ENCODE measurements at places on chromosomes 12 and 14. TPM values are rescaled to one million over a fixed set of nuclear protein-coding genes. Genes with fewer than 3 reads are reported as not detected.

GRCh38 chr12:18684430-18684829, 53.4 kb downstream of the PLCZ1 start:
- no peak for DNase-seq

DNA sequence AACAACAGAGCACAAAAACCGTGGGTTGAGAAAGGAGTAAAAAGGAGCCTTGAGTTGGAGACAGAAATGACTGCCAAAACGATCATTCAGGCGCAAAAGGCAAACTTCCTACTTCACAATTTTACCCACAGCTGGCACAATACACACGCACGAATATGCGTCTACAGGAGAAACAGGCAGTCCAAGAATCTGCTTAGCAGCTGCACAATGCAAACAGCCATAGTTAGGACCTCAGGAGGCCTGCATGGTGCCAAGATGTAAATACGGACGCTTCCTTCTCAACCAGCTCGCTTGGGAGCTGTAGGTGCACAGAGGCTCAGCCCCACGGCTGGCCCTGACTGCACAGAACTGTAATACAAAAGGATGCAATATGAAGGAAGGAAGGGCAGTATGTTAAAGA, 250.1 kb upstream of the CAND1 start:
- no peak for DNase-seq

GRCh38 chr14:91755570-91756295, 23.8 kb upstream of the CATSPERB start:
- DNase-seq, result no peak

DNA sequence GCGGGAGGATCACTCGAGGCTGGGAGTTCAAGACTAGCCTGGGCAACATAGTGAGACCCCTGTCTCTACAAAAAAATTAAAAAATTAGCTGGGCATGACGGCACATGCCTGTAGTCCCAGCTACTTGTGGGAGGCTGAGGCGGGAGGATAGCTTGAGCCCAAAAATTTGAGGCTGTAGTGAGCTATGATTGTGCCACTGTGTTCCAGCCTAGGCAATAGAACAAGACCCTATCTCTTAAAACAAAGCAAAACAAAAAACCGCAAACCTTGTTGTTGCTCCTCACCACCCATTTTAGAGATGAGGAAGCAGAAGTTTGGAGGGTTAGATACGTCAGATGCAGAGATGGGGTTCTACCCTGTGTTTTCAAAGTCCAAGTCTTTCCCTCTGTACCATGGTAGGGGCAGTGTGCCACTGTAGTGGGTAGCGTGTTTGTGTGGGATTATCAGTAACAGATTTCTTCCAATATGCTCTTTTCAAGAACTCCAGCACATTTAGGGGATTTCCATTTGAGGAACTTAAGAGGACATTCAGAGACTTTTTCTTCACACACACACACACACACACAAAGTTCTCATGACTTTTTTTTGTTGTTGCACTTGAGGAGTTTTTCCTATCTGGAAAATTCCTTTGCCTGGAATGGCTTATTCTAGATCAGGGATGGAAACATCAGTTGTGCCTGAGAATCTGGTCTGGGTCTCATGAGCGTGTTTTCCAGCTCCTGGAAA, 186.5 kb downstream of the CHST11 start:
- DNase-seq, result no peak

- DNase-seq, result no peak
Measured at GRCh38 chr12:82873309-82873708, 186.6 kb downstream of the TMTC2 start.

GRCh38 chr14:26124896-26125438, 472.9 kb downstream of the NOVA1 start:
- no peak for DNase-seq

- DNase-seq, result no peak
Measured at GRCh38 chr14:39393289-39393688, 38.9 kb downstream of the FBXO33 start.

- DNase-seq, result no peak
Measured at GRCh38 chr12:66929121-66929520, 250.2 kb upstream of the GRIP1 start.

- DNase-seq, result no peak
Measured at GRCh38 chr12:68416350-68416749, 84.2 kb upstream of the MDM1 start.

GRCh38 chr14:36553656-36554260, 28.7 kb downstream of the NKX2-8 start:
- no peak for DNase-seq

DNA sequence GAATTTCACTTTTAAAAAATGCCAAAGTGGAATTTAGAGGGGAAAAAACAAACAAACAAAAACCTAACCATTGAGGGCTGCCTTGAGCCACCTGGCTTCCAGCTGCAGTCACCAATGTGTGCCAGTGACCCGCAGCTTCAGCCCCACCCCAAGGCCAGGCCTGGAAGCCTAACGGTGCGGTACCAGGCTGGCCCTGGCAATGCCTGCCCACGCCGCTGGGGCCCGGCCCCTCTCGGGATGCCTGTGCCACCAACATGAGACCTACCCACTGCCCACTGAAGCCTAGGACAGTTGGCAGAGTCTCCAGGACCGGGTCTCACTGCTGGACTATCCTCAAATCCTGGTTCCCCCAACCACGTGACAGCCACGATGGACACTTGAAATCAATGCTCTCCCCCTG, 96.6 kb downstream of the NCOR2 start:
- no peak for DNase-seq

Gene C12orf54
- total RNA-seq, result not detected

Gene LIN52
- 3.4 TPM for total RNA-seq

Gene CCDC175
- not detected for total RNA-seq

Gene GPR162
- total RNA-seq, result 0.20 TPM

Gene KRT74
- total RNA-seq, result not detected

Gene PROX2
- not detected for total RNA-seq

Data from gastrocnemius medialis (tissue), 4 donors.